Cortex of kidney (tissue), 1 donor: ENCODE measurements at places on chromosomes 11 and 22.

GRCh38 chr11:69250186-69251056 lies 43.5 kb upstream of the MYEOV start:
- no peak for DNase-seq

DNA sequence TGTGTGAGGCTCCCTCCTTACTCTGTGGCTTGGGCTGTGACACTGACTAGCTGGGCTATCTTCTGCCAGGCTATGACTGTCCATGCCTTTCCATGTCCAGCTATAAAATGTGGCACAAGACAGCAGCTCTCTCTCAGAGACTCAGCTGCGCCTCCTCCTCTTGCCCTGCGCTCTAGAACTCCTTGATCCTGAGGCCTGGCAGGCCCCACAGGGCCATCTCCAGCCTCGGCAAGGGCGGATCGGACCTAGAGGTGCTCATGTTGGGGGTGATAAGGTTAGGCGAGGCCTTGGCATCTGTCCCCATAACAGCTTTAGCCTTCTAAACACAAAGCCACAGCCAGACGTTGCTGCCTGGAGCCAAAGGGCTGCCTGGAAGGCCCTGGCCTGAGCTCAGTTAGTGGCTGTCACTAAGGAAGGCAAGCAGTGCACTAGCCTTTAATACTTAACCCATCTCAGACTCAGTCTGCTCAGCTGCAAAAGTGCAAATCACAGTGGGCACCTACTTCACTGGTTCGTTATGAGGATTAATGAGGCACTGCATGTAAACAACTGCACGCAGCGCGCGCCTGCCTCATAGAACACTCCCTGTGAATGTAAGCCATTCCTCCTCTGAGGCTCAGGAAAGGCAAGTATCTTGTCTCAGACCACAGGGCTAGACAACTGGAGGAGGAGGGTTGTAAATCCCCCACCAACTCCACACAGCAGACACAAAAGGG lies 1.2 kb downstream of the GUCD1 start:
- DNase-seq: no peak

- DNase-seq: no peak
Measured at GRCh38 chr11:91791171-91791468, 433.5 kb upstream of the FAT3 start.

- DNase-seq: no peak
Measured at GRCh38 chr11:27231530-27231929, 131.5 kb downstream of the CCDC34 start.

DNA sequence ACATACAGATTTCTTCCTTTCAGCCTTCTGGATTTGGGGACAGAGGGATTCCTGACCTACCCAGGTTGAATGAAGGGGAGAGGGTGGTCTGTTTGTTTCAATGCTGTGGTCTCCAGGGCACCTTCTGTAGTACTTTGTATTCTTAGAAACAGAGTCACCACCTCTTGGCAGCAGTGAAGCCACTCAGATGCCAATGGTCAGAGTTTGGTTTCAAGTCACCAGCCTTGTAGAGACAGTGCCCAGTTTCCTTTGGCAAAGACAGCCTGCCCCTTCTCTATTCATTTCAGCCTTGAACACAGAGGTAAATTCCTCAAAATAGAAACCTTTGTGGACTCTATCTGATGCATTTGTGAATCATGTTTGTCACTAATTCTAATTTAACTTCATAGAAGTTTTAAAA lies 111.7 kb upstream of the RASSF10 start:
- DNase-seq: no peak

GRCh38 chr11:65366340-65366773 lies 11.8 kb downstream of the TIGD3 start:
- DNase-seq: no peak

- DNase-seq: no peak
Measured at GRCh38 chr22:23844739-23845202, 6.0 kb upstream of the DERL3 start.

- DNase-seq: no peak
Measured at GRCh38 chr11:16001044-16001568, 355.2 kb downstream of the SOX6 start.

DNA sequence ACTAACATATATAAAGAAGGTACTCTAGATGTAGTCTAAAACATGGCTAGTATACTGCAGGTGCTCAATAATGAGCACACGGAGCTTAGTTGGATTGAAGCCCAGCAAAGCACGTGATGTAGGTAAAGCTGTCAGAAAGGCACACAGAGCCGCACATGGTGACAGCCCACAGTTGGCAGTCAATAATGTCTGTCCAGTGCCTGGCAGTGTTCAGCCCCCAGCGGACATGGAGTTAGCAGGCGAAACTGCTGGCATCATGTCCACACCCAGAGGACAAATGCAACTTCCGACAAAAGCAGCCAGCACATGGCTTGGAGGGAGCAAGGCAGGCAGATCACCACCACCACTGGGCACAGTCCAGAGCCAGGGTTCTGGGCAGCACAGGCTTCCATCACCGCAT lies 43.5 kb upstream of the H19 start:
- DNase-seq: no peak

- DNase-seq: no peak
Measured at GRCh38 chr11:74677131-74677530, 54.1 kb downstream of the CHRDL2 start.

GRCh38 chr11:64331569-64332371 lies 8.2 kb upstream of the CCDC88B start:
- DNase-seq: no peak
